ENCODE measurements at places on chromosomes 2 and 18. TPM values are rescaled to one million over a fixed set of nuclear protein-coding genes. Genes with fewer than 3 reads are reported as not detected.

DNA sequence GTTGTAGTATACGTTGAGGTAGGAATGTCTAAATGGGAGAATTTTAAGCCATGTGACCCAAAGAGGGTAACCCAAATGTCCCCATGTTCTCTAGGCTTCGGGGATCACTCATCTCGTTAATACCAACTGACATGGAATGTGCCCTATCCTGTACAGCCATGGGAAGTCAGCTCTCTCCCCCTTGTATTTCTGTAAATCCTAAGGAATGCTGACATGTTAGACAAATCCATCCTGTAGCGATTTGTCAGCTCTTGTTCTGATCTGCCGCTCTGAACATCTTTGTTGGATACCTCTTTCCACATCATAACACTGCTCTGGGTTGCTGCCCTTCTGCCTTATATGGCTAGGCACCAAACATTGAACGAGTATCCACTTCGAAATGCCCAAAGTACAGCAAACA, 350.6 kb downstream of the RND3 start:
- no peaks in the 10 kb centered on the region for H3K4me1 ChIP-seq
- H3K27me3 ChIP-seq, result no peaks in the 10 kb centered on the region
- no peaks in the 10 kb centered on the region for H3K36me3 ChIP-seq

DNA sequence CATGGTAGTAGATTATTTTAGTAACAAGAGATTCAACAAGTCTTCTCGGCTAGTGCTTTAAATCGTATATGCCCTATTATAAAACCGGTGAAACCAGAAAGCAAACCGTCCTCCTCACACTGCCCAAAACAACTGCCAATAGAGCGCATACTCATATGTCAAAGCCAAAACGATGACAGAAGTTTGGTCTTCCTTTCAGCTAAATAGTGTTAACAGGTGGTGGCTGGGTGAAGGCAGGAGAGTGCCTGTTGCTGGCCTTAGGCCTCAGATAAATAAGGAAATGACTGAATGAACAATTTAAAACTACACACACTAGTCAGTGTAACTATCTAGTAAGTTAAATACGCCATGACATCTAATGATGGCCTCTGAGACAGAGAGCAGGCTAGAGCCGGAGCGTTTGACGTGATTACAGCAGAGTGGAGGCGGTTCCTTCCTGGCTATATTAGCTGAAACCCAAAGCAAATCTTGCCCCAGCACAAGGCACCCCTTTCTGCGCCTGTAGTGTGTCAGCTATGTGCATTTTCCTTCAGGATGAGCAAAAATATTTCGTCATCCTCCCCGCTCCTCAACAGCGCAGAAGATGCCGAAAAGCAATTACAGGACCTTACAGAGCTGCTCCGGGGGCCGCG, 1.6 kb downstream of the LONRF2 start:
- peaks cover 63% of the 10 kb centered on the region for H3K27me3 ChIP-seq
- no peak for DNase-seq
- H3K4me1 ChIP-seq, result no peaks in the 10 kb centered on the region

Gene FASTKD1
- 26.8 TPM for total RNA-seq

DNA sequence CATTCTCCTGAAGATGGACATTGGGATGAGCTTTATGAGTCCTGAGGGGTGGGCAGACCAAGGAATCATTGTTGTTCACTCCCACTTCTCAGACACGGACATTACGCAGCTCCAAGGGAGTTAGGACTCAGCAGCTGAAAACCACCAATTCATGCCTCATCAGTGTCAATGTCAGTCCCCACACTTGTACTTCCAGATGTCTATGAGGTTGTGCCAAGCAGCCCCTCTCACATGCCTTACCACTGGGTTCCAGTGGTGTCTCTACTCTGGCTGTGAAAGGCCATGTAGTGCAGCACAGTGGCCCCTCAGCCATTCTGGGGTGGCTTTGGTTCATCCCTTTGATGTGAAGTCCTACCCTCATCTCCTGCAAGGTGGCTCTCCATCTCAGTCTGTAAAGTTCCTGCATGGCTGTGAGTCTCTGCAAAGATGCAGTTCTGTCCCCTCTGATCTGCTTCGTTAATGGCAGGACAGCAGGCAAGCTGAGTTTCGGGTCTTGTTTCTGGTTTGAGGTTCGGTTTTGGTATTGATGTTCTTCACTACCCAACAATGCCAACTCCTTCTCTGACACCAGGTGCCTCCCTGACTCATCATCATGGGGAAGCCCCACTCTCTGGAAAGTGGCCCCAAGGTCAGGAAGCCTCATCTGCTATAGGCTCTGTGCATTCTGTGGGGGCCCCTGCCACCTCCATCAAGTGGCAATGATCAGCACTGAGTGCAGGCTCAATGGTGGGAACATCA, 14.0 kb upstream of the COL6A3 start:
- peaks cover 79% of the 10 kb centered on the region for H3K4me1 ChIP-seq
- peak; percentile 50 for DNase-seq
- H3K36me3 ChIP-seq, result peaks cover 7% of the 10 kb centered on the region
- H3K27ac ChIP-seq, result peak overlapping the region; percentile 79

DNA sequence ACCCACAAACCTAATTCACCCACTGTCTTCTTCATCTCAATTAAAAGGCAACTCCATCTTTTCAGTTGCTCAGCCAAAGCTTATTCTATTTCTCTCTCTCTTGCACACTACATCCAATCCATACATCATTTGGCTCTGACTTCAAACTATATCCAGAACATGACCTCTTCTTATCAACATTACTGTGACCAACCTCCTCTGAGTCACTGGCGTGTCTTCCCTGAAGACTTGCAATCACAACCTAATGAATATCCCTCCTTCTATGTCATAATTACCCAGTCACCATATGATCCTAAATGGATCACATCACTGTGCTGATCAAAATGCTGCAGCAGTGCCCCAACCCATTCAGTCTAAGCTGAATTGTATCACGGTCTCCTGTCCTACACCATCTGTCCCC, 22.6 kb upstream of the SULT1C3 start:
- H3K27ac ChIP-seq, result no peak overlapping the region
- no peak for DNase-seq
- peaks cover 3% of the 10 kb centered on the region for H3K27me3 ChIP-seq
- no peaks in the 10 kb centered on the region for H3K36me3 ChIP-seq

Gene CABLES1
- 1.9 TPM for total RNA-seq

All from activated CD4-positive, alpha-beta T cell treated with anti-CD3 and anti-CD28 coated beads, Interleukin-2, amount 10 ng/mL, durations not matched to agents 7 days and 5 days (primary cell).